ENCODE measurements at places on chromosomes 7 and 10.

DNA sequence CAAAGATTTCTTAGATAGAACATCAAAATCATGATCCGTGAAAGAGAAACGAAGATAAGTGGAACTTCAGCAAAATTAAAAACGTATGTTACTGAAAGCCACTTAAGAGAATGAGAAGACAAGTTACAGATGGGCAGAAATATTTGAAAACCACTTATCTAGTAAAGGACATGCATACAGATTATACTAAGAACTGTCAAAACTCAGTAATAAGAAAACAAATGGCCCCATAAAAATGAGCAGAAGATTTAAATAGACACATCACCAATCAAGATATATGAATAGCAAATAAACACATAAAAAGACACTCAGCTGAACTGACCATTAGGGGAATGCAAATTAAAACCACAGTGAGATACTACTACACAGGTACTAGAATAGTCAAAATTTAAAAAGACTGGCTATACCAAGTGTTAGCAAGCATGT lies 343.7 kb downstream of the PTEN start:
- DNase-seq: no peak

GRCh38 chr10:102673819-102674511 lies 29.7 kb downstream of the TRIM8 start:
- DNase-seq: no peak

- DNase-seq: no peak
Measured at GRCh38 chr10:33010132-33011037, 52.4 kb upstream of the ITGB1 start.

DNA sequence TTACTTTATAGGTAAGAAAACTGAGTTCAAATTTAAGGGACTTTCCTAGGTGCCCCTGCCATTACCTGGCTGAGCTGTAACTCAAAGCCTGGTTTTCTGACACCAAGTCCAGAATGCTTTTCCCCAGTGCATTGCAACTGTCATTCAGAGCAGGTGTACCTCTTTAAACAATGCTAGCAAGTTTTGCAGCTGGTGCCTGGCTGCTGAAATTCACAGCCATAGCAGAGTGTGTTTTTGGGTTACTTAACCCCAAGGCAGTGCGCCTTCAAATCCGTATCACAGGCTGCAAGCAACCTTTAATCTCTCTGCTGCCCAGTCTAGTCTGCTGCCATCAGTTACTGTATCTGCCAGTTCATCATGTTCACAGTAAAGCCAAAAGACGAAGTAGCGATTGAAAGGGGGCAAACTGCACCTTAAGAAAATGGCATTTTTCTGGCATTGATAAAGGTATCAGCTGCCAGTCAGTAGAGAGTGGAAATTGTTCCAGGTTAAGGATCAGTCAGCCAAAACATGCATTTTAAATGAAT lies 265.4 kb downstream of the CSTF2T start:
- no peak for DNase-seq

- no peak for DNase-seq
Measured at GRCh38 chr10:16648366-16648765, 126.7 kb upstream of the C1QL3 start.

GRCh38 chr10:73043319-73043718 lies 53.3 kb downstream of the P4HA1 start:
- no peak for DNase-seq

GRCh38 chr7:44388089-44388970 lies 62.9 kb upstream of the CAMK2B start:
- no peak for DNase-seq

DNA sequence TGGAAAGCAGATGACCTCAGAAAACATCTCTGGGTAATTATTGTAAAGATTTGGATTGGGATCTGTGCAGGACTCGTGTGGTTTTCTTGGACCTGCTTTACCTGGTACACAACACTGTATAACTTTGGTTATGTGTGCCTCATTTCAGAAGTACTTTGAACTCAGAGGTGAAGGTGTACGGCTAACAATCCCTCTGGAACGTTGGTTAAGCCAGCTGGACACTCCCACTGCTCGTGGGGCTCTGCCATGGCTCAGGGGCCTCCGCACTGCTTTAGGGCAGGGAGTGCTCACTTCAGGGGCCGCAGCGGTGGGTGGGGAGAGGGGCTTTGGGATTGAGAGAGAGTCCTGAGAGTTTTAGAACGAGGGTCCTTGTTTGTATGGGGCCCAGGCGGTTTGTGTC lies 13.5 kb downstream of the DYNC2I1 start:
- DNase-seq: no peak

GRCh38 chr10:12834721-12835120 lies 166.8 kb downstream of the CCDC3 start:
- DNase-seq: no peak

DNA sequence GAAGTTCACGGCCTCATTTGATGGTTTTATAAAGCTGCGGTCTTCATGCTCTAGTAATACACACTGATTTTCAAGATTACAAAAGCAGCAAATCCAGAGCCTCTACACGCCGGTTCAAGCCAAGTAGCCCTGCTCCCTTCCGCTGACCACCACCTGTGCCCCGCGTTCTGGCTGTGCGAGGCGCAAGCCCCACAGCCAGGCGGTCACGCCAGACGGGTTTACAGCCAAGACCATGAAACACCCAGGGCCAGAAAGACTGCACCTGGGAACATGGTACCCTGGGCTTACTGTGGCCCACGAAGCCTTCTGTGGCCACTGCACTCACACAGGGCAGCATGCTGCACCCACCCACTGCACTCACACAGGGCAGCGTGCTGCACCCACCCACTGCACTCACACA lies 33.6 kb downstream of the GPER1 start:
- no peak for DNase-seq

GRCh38 chr10:58698777-58699356 lies 186.2 kb downstream of the BICC1 start:
- DNase-seq: no peak

DNA sequence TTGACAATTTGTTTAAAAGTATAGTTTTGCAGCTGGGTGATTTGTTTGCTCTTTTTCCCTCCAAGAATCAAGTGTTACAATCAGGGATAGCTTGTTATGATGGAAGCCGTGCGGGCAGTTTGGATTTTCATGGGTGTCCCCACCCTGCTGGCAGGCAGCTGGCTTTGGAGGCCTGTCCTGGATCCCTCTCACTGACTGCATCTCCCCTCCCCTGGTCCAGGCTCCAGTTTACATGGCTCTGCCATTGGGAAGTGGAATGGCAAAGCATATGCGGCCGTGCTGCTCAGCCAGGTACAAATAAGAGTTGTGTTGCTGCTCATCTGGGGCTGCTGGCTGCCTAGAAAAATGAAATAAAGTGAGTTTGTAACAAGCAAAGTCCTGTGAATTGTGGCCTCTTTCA lies 76.0 kb downstream of the CXCL12 start:
- no peak for DNase-seq

Measured in GOT3 (cell line).